Activated naive CD4-positive, alpha-beta T cell treated with Interleukin-2 at 50 U/mL for 16 hours (primary cell): ENCODE measurements at places on chromosomes 6 and 20.

- DNase-seq = no peak
Measured at GRCh38 chr6:66499851-66500250, 792.8 kb upstream of the EYS start.

DNA sequence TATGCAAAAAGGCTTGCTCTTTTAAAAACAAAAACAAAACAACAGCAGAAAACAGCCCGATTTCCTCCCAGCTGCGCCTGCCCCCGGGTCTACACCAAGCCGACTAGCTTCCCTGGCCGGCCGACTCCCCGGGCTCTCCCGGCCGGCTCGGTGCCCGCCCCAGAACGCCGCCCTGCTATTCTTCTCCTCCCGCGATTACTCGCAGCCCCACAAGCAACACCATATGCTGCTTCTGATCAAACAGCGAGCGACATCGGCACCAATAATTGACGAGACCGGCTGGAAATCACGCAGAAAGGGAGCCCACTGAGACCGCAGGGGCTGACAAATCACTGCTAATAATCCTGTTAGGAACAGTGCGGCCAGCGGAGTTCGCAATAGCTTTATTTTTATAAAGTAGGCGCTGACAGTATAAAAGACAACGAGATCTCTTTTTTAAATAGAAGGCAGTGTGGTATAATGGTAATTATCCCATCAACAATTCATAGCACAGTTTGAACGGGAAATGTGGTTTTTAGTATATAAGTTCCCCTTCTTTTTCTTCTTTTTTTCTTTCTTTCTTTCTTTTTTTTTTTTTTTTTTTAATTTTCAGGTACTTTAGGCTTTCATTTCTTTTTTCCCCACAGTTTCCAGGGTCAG lies 3.3 kb downstream of the SIM1 start:
- DNase-seq = no peak

GRCh38 chr6:2485116-2485515 lies 239.7 kb upstream of the GMDS start:
- DNase-seq = no peak

- no peak for DNase-seq
Measured at GRCh38 chr6:166389119-166389518, 6.4 kb upstream of the MPC1 start.

GRCh38 chr6:56819604-56820003 lies 135.3 kb upstream of the BEND6 start:
- DNase-seq = no peak
